ENCODE measurements at places on chromosomes 3 and 15. TPM values are rescaled to one million over a fixed set of nuclear protein-coding genes. Genes with fewer than 3 reads are reported as not detected.

Gene ZNF662
- total RNA-seq, result 4.8 TPM

Gene FETUB
- total RNA-seq, result not detected

Gene KNG1
- total RNA-seq, result not detected

- DNase-seq, result no peak
Observed at GRCh38 chr3:195856410-195857084, 44.8 kb upstream of the MUC4 start.

DNA sequence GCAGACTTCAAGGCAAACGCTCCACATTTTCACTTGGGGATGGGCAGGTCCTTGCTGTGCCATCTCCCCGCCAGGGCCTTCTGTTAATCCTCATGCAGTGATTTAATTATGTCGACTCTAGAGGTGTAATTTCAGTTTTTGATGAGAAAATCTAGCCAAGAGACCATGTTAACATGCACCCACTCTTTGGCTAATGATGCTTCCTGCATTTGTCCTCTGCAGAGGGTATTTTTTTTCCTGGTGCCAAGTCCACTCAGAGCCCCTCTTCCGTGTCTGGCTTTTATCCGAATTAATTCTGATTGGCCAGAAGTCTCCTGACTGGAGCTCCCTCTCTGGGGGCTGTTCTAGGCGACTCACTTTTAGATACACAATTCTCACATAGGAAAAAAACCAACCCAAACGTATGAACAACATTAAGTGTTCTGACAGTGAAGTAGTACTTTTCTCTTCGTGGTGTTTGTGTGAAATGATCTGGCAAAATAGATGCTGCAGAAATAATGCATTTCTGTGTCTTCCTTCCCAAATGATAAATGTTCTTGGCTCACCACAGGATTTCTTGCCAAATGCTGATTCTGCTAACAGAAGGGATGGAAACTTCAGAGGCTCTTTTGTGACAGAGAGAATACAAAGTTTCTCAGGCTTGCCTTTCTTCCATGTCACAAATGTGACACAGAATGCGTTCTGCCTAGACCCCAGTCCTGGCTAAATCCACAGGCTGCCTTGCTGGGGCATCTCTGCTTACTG lies 190.0 kb downstream of the CACNA2D3 start:
- no peak for DNase-seq

GRCh38 chr3:18649666-18650363 lies 224.7 kb upstream of the SATB1 start:
- no peak for DNase-seq

GRCh38 chr15:63888146-63888545 lies 54.4 kb upstream of the HERC1 start:
- no peak for DNase-seq

Gene STRC
- total RNA-seq, result not detected

Gene CRABP1
- not detected for total RNA-seq

Gene LINGO1
- total RNA-seq, result 2.2 TPM

DNA sequence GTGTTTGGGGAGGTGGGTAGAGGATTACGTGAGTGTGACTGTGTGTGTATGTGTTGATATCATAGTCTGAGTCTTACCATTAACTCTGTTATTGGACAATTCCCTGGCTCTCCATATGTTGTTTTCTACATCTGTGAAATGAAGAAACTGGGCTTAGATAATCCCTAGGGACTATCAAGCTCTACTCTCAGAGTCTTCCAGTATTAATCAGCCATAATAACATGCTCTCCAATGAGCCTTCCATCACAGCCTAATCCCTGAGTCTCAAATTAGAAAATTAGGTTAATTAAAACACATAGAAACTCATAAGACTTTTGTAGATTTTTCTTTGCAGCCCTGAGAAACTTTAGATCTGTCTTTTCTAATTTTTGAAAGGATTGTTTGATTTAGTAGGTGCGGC lies 404.2 kb upstream of the RARB start:
- DNase-seq, result no peak

GRCh38 chr3:71430941-71431552 lies 152.5 kb downstream of the FOXP1 start:
- DNase-seq, result no peak

Gene NRG4
- not detected for total RNA-seq

Gene PARP15
- total RNA-seq, result 0.83 TPM

- no peak for DNase-seq
Observed at GRCh38 chr15:78730955-78731354, 80.3 kb downstream of the ADAMTS7 start.

DNA sequence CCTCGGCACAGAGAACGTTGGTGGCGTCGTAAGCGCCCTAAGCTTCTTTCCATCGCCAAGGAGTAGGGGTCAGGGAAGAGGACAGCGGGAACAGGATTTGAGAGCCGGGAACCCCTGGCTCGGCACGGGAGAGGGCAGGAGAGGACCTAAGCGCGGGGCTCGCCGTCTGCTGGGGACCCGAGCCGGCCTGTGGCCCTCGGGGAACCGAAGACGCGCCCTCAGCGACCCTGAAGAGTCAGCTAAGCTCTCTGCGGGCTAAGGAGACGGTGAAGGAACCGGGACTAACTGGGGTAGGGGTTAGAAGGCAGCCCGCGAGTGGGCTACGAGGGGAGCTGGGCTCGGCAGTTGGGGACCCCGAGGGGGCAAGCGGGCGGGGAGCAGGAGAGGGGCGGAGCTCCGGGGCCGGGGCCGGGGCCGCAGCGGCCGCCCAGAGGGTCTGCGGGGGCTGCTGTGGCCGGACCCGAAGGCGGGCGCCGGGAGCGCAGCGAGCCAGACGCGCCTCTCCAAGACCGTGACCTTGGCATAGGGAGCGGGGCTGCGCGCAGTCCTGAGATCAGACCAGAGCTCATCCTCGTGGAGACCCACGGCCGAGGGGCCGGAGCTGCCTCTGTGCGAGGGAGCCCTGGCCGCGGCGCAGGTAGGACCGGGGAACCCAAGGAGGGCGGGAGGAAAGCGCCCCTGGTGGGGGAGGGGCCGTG lies 574 bp downstream of the CASR start:
- no peak for DNase-seq

DNA sequence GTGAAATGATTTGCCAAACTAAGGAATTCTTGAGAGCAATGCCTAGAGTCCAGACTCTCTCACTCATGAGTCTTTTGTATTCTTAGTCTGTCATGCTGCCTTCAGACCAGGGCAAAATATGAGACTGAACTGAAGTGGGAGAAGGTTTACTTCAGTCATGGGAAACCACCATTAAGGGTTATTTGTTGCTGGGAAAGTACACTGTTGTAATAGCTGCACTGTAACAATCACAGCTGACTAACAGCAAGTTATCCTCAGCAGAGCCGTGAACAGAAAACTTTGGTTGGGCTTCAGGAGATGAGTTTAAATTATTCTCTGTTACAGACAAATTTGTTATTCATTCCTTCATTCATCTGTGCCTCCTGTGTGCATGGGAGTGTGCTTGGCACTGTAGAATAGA lies 258.5 kb downstream of the ROBO2 start:
- DNase-seq, result no peak

Gene MCTP2
- total RNA-seq, result 5.8 TPM

DNA sequence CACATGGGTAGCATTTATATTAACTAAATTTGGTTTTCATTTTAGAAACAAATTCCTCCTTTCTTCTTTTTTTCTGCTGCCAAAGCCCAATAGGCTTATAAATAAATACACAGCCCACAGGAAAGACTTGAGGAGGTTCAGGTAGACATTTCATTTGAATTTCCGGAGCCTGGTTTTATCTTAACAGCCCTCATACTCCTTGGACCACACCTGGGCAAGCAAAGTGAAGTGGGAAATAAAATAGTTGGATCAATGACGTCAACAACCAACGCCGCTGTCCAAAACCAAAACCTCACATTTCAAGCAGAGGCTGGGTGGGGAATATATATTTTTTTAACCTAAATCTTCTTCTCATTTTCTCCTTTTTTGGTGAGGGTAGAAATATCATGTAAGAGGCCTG lies 53.2 kb downstream of the RFTN1 start:
- DNase-seq, result no peak

GRCh38 chr3:158683230-158683962 lies 10.9 kb upstream of the LXN start:
- no peak for DNase-seq

DNA sequence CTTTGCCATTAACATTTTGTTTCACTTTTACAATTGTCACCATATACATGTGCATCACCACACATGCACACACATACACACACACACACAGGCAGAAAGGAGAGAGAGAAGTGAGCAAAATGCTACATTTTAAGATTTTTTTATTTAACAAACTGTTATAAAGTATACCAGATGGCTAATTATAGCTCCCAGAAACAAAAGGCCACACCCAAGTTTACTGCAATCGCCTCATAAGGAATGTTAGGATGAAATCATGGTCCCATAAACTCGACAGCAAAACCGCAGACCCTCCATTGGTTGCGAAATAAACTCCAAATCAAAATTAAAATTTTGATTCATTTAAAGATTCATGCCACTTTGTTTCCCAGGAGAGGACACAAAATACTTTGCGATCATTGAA lies 16.1 kb upstream of the C15orf61 start:
- DNase-seq, result no peak

DNA sequence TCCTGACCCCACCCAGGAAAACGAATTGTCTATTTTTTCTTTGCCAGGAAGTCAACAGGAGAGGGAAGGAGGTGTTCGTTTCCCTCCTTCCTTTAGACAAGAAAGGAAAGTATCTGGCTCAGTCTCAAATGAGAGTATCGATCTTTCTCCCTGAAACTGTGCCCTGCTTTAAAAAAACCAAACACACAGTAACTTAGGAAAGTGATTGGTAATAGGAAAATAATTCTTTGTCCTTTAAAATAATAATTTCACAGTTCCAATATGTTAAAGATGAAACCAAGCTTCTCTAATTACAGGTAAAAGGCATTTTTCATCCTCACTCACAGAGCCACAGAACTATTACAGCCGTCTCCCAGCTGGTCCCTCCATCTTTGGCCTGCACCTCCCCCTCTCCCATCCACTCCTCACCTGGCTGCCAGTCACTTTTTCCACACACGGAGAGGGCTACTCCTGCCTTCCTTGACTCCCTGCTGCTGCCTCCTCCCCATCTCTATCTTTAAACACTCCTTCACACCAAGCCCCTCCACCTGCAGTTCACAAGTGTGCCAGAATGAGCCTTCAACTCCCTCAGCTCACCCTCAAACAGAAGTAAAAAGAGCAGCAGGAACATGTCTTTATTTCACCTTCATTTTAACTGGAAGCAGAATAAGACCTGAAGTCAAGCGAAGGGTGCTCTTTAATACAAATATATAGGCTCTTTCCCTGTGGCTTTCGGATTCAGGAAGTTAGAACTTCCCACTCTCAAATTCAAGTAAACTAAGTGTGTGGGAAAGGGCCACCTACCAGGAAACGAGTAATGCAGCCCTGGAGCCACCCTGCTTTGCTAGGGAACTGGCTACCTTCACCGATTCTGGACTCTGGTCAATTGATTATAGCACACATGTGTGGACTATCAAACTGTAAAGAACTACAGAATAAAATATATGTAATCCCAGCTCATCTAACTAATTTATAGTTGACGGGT lies 116.4 kb downstream of the SENP2 start:
- DNase-seq, result peak; percentile 88

Gene IRAK2
- total RNA-seq, result 3.2 TPM

Gene SH3GL3
- total RNA-seq, result not detected

Gene C2CD4A
- not detected for total RNA-seq

DNA sequence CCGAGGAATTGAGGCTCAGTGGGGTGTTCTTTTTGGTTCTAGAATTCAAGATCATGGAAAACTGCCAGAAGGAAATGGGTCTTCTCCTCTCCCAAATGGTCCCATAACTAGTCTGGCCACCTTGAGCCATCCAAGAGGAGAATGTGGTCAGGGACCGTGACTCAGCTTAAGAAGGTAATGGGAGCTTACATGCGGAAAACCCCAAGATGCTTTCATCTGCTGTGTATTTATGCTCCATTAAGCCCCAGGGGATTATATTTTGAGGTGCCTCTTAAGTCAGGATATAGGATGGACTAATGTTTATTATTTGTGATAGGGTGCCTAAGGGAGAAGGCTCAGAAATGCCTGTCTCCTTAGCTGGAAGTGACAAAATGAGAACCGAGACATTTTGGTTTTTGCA lies 39.2 kb upstream of the DLG1 start:
- DNase-seq, result peak; percentile 26

- no peak for DNase-seq
Observed at GRCh38 chr15:72912996-72913395, 129.4 kb upstream of the ADPGK start.

DNA sequence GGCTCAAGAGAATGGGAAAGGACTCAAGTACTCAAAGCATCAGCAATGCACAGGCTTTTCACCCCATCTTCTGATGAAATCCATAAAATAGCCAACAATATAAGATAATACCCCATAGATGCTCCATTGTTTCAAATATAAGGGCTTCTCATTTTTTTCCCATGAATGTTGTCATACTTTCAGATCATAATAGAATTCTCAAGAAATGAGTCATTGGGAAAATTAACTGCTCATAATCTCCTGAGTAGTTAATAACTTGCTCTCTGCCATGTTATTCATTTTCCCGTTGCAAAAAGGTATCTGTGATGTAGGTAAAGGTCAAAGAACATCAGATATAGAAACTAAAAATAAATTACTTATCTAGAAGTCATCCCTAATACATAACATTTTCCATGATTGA lies 121.9 kb downstream of the NSUN3 start:
- no peak for DNase-seq

DNA sequence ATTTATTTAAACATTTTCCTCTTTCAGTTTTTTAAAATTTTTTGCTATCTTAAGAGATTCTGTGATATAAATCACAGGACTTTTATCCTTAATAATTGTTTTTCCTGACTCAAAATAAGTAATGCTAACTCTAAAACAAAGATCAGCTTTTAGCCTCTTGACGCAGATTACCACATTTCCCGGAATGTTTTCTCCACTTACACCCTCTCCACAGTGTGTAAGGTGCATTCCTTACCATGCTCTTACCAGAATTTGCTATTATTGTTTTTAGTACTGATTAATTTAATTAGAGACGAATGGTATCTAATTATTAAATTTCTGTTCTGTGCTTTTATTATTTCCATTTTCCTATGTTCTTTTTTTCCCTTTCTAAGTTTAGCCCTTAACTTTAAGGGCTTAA lies 34.8 kb downstream of the GUCA1C start:
- DNase-seq, result no peak

GRCh38 chr3:76025561-76025960 lies 240.2 kb upstream of the ZNF717 start:
- no peak for DNase-seq
